Liver (tissue), 10 donors: ENCODE measurements at places on chromosomes 7 and 10.
A peak's percentile ranks its signal among the peaks of the same experiment; 100 is the strongest.

DNA sequence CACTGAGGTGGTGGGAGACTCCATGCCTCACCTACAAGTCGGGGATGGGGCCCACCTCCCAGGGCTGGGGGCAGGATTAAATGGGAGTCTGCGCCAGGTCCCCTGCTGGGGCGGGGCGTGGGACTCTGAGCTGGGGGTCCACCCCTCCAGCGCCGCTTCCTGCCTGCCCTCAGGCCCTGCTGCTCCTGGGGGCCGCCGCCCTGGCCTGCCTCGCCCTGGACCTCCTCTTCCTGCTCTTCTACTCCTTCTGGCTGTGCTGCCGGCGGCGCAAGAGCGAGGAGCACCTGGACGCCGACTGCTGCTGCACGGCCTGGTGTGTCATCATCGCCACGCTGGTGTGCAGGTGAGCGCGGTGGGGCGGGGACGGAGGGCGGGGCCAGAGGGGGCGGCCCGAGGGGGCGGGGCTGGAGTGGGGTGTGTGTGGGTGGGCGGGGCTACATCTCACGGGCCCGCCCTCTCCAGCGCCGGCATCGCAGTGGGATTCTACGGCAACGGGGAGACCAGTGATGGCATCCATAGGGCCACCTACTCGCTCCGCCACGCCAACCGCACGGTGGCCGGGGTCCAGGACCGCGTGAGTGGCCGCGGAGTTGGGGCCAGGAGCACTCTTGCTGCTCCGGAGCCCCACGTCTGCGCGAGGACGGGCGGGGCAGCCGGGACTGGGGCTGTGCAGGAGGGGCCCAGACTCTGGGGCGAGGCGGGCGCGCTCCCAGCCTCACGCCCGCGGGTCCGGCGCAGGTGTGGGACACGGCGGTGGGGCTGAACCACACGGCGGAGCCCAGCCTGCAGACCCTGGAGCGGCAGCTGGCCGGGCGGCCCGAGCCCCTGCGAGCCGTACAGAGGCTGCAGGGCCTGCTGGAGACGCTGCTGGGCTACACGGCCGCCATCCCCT lies 15.1 kb downstream of the TTYH3 start:
- no peak for DNase-seq

GRCh38 chr7:134535919-134536299 lies 8.5 kb downstream of the AKR1B10 start:
- no peak for DNase-seq

DNA sequence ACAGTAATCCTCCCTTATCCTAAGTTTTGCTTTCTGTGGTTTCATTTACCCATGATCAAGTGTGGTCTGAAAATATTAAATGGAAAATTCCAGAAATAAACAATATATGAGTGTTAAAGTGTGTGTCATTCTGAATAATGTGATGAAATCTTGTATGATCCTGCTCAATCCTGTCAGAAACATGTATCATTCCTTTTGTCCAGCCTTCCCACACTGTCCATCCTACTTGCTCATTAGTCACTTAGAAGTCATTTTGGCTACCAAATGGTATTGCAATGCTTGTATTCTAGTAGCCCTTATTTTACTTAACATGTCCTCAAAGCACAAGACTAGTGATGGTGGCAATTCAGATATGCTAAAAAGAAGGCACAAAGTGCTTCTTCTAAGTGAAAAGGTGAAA lies 1211.2 kb upstream of the SORCS1 start:
- no peak for DNase-seq

DNA sequence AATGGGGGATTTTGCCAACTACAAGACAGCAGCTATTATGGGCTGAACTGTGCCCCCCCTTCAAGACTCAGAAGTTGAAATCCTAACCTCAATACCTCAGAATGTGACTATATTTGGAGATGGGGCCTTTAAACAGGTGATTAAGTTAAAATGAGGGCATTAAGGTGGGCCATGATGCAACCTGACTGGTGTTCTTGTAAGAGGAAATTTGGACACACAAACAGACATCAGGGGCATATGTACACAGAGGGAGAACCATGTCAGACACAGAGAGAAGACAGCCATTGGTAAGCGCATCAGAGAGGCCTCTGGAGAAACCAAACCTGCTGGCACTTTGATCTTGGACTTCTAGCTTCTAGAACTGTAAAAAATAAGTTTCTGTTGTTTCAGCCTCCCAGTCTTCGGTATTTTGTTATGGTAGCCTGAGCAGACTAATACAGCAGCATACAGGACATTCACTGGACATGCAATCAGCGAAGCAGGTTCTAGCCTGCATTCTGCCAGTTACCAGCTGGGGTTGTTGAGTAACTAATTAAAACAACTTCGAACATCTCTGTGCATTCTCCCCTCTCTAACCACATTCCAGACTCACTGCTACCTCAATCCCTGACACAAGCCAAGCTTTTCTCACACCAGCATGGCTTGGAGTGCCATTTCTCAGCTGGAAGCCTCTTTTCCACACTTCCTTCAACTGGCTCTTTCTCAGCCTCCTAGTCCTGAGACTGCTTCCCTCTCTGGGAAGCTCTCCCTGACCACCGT lies 141.4 kb downstream of the DOCK4 start:
- DNase-seq, result no peak

GRCh38 chr7:66348531-66348930 lies 143.4 kb downstream of the TPST1 start:
- DNase-seq, result no peak

- no peak for DNase-seq
Measured at GRCh38 chr7:106600569-106601373, 60.2 kb downstream of the CCDC71L start.

- DNase-seq, result peak; percentile 62
Measured at GRCh38 chr10:33334805-33335550, 511 bp upstream of the NRP1 start.

GRCh38 chr7:117648203-117648866 lies 168.5 kb downstream of the CFTR start:
- no peak for DNase-seq

GRCh38 chr7:82413237-82413636 lies 30.3 kb downstream of the CACNA2D1 start:
- DNase-seq, result no peak

DNA sequence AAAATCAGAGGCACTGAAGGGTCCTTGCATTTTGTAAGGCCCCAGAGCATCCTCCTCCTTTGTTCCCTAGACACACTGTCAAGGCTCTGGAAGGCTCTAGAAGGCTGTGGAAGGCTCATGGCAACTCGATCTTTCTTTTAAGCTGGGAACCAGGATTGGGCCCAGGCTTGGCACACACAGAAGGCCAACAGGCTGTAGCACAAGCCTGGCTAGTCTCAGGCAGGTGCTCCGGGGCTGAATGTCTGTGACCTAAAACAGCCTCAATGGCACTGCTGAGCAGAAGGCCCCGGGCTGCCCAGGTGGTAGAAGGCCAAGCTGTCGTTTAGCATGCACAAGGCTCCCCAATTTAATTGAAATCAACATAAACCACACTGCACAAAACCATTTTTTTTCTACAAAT lies 55.7 kb downstream of the PRKAG2 start:
- no peak for DNase-seq

GRCh38 chr7:71900556-71900955 lies 511.6 kb downstream of the CALN1 start:
- DNase-seq, result no peak

DNA sequence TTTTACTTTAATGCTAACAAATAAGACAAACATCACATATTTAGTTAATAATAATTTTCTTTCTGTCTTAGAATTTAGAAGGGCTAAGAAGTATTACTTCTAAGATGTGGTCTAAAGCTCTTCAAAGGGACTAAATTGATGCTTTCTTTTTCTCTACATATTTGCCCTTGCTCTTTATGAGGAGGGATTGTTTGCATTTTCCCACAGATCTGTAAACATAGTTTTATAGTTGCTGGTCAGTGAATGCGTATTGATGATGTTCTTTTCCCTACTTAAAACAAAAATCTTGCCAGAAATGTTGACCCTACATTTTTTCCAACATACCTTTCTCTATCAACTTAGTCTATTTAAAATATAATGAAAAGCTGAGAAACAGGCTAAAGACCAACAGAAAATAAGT lies 372.4 kb upstream of the LRGUK start:
- no peak for DNase-seq

GRCh38 chr7:131281266-131282048 lies 46.2 kb upstream of the MKLN1 start:
- no peak for DNase-seq

DNA sequence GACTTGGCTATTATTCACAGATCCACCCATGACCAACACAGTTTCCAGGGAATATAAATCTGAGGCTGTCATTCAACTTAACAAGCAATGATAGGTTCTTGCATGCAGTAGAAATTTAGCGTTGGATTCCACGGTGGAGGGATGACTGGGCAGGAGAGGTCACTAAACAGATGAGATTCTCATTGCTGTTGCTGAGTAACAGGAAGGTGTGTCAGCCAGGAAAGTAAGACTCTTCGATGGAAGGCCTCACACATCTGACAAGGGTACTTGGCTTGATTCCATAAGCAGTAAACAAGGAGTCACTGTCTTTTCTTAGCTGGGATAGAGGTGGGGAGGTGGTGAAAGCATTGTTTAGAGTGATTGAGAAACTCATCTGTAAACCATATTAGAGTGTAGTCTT lies 1152.0 kb downstream of the SORCS3 start:
- DNase-seq, result no peak
